ENCODE measurements at places on chromosomes 5 and 9.

GRCh38 chr5:143870871-143871632, 59.1 kb downstream of the HMHB1 start:
- no peak for DNase-seq

- DNase-seq, result no peak
Measured at GRCh38 chr5:77210091-77210963, at the start of gene PDE8B. Gene PDE8B (plus strand): TSS chr5:77210680. CDS start chr5:77210926, 246 bp downstream.

GRCh38 chr5:170067574-170068170, 38.0 kb upstream of the FOXI1 start:
- no peak for DNase-seq

DNA sequence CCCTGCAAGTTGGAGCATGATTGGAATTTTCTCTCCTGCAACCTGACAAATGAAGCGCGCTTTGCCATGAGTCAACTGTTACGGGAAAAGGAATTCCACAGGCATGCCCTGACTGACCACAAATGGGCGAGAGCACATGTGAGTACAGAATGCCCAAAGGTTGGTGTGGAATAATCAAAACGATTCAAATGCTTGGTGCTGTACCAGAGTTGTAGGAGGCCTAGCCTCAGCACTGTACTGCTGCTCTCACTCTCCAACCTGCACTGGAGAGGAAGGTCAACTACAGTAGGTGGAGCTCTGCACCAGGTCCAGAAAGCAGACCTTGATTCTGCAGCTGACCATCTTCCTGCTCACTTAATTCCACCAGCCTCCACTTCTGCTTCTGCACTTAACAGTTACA, 406.9 kb upstream of the ACTBL2 start:
- DNase-seq, result no peak

- no peak for DNase-seq
Measured at GRCh38 chr5:140251527-140251973, 51.4 kb downstream of the PFDN1 start.

DNA sequence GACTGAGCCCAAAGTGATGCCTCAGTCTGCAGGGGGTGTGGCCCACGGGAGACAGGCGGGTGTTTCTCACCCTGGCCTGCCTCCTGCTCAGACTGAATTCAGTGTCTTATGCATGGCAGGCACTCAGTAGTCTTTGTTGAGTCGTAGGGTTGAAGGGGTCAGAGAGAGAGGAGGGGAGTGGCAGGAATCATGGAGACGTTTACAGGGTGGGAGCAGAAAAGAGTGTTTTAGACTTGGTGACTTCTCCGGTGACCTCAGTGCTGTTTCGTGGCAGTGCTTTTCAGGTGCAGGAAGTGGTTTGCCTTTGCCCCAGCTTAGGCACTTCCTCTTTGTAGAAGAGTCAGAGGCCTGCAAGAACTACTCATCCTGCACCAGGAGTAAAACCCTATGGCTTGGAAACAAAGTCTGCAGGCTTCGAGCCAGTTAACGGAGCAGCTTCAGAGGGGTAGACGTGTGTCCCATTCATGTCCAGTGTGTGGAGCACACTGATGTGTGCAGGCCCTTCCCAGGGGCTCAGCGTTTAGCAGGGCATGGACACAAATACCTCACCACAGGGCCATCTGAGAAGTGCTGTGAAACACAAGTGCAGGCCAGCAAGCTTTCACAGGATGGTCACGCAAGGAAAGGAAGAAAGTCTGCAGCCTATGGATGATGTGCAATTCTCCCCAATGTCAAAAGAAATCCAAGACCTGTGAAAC, 24.5 kb upstream of the SEMA4D start:
- no peak for DNase-seq

- no peak for DNase-seq
Measured at GRCh38 chr9:127640908-127641545, 28.9 kb downstream of the STXBP1 start.

- DNase-seq, result no peak
Measured at GRCh38 chr9:33468797-33469621, 4.7 kb downstream of the NOL6 start.

DNA sequence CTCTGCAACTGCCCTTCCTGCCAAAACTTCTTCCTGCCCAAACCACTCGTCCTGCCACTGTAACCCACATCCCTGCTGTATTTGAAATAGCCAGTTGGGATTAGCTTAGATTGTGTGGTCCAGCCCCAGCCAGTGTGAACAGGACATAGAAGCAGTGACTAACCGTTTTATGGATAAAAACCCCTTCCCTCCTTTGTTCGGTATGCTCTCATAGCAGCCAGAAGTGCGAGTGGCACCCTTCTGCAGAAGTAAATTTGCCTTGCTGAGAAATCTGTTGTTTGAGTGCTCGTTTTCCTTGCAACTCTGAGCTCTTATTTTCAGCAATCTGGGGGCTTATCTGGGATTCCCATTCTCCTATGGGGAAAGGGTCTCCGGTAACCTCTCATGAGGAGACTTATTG, 470.0 kb downstream of the PRDM9 start:
- DNase-seq, result no peak

DNA sequence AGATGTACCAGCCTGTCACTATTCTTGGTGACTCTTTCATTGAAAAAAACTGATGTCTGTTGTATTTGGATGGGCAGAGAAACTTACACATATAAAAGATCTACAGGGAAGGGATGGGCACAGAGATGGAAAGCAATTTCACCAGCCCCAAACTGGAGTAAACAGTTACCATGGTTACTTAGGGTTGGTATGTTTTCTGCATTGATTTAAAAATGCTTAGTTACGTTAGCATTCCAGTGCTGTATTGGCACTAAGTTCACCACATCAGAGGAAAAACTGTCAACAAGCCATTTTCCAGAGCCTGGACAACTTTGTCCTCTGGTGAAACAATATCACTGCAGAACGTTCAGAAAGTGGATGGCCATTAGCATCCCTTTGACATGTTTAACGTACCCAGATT, 28.0 kb downstream of the MARCHF3 start:
- DNase-seq, result no peak

DNA sequence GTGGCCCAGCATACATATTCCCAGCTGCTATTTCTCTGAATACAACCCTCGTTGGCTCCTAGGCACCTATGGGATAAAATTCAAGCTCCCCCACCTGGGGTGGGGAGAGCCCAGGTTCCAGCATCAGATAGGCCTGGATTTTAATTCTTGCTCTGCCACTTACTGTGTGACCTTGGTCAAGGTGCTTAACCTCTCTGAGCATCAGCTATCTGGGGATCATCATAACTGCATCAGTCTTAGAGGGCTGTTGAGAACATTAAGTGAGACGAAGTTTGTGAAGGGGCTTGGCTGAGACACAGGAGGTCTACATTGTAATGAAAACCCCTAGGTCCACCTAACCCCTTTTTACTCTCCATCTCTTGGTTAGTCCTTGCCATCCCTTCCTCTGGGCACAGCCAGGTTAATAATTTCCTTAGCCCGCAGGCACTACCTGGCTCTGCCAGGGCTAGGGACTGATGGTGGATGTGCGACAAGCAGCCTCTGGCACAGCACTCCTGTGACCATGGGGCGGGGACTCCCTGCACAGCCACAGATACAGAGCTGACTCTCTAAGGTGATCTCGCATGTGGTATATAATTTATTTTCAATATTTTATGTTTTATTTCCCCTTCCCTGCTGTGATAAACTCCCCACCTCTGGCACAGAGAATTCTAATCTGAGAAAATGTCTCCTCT, 68.7 kb downstream of the CRB2 start:
- no peak for DNase-seq

- no peak for DNase-seq
Measured at GRCh38 chr9:123300554-123300953, 32.2 kb upstream of the STRBP start.

GRCh38 chr5:156147261-156147943, 179.6 kb upstream of the SGCD start:
- no peak for DNase-seq

DNA sequence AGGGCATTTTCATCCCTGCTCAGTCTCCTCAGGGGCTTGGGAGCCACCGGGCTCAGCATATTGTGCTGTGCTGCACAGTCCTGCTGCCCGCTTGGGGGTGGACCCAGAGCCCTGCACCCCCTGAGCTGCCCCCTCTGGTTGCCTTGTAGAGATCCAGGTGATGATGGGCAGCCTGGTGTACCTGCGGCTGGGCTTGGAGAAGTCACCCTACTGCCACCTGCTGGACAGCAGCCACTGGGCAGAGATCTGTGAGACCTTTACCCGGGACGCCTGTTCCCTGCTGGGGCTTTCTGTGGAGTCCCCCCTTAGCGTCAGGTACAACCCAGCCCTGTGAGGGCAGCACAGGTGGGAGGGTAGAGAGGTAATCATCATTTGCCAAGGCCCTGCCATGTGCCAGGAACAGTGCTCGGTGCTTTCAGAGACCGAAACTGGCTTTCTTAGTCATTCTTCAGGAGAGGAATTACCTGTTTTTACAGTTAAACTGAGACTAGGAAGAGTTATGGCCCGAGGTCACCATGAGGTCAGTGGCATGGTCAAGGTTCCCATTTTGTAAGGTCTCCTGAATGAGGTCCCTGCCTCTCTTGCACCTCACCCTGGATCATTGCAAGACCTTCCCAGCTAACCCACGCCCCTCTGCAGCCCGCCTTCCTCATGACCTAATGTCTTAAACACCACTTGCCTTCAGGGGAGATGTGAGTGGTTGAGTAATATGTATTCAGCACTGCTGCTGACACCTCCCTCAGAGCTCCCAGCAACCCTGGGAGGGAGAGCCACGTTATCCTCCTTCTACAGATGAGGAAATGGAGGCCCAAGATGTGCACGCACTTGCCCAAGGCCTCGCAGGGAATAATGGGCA, 7.5 kb downstream of the NHP2 start:
- DNase-seq, result peak; percentile 76

DNA sequence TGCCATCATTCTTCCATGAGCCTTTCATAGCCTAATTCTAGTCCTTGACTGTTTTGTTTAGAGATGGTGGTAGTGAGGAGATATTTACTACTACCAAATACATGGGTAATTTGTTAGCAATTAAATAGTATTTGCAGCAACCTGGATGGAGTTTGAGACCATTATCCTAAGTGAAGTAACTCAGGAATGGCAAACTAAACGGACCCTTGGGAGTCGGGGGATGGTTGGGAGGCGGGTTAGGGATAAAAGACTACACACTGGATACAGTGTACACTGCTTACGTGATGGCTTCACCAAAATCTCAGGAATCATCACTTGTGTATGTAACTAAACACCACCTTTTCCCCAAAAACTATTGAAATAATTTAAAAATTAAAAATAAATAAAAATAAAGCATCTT, 809.2 kb upstream of the ZNF608 start:
- no peak for DNase-seq

DNA sequence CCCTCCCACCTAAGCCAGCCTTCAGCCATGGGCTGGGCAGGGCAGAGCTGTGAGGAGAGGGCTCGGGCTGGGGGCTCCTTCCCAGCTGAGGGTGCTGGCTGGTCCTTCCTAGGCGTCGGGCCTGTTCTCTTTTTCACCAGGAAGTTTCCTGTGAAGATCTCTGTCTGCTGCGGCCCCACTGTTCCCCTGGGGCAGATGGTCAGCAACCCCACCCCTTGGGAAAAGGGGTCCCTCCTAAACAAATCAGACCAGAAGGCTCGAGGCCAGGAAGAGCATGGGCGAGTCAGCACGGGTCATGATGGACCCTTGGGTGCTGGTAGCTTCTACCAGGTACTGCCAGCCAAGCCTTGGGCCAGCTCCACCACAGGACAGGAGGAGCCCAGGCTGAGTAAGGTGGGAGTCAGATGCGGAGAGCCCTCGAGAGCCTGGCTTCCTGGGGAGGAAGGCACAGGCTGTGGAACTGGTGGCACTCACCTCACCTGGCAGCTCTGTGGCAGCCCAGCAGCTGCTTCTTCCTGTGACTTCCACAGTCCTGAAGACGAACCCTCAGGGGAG, 3.5 kb downstream of the CACNA1B start:
- DNase-seq, result no peak

- DNase-seq, result no peak
Measured at GRCh38 chr9:7974335-7974960, 174.9 kb upstream of the DMAC1 start.

DNA sequence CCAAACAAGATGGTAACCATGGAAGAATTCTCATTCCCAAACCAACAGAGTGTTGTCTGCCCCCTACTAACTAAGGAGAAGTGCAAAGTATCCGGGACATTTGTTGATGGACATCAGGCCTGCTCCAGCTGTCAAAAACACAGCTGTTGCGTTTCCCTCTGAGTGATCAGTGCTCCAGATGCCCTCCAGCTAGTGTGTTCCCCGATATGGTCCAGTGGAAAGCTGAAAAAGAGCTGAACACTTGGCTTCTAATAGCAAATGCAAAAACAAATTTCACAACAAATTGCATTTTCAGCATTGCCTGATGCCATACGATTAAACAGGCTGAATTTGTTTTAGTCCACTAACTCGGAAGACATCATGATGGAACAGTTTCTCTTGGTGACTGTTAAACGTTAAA, 1398.7 kb downstream of the PTPRD start:
- DNase-seq, result no peak

DNA sequence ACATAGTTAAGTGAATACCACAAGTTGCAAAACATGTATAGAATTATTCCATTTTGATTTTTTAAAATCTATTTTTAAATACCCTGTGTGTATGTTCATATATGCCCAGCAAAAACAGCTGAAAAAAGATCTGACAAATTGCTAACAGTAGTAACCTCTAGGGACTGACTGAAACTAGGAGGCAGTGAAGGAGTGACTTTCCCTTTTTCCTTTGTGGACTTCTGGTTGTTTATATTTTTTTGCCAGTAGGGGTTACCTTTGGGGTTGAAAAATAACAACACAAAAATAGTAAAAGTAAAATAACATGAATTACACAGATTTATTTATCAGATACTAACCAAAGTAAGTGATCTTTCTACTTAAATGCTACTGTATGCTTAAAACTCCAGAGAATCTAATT, 2.9 kb downstream of the MEGF9 start:
- DNase-seq, result no peak

GRCh38 chr5:35364350-35364749, 134.1 kb upstream of the PRLR start:
- DNase-seq, result no peak

- DNase-seq, result peak; percentile 70
Measured at GRCh38 chr9:129570450-129571297, 50.2 kb downstream of the C9orf50 start.

- DNase-seq, result no peak
Measured at GRCh38 chr5:124962735-124963134, 216.3 kb upstream of the ZNF608 start.

GRCh38 chr5:50887889-50888633, 221.6 kb downstream of the PARP8 start:
- DNase-seq, result no peak

DNA sequence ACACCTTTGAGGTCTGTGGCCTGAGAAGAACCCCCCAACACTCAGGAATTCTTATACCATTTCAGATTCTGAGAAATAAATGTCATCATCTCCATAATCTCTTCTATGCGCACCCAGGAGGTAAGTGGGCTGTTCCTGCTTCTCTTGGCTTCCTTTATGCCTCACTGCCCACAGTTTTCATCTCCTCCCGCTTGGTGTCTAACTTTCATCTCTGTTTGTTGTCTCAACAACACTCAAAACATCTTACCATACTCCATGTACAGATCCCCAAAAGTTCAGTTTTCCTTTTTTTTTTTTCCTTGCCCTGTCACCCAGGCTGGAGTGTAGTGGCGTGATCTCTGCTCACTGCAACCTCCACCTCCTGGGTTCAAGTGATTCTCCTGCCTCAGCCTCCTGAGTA, 170.2 kb upstream of the FREM1 start:
- DNase-seq, result no peak

Measured in cerebellar cortex (tissue), 1 donor.